Cardiac fibroblast (primary cell): ENCODE measurements at places on chromosomes 7 and 10.

DNA sequence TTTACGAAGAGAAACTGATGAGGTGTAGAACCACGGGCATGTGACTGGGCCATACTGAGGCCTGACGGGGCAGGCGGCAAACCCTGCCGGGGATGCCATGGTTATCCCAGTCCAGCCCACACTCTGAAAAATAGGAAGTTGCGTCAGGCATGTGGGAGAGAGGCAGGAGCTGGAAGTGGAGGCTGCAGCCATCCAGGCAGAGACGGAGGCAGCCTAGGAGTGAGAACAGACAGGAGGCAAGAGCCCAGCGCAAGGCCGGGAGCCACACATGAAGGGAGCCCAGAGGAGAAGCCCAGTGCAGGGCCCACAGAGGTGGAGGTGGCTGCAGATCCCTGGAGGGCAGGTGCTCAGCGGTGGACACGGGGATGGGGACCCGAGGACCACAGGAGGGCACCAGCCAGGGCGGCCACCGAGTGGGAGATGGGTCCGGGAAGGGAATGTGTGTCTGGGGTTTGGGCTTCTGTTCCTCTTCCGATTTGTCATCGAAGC lies 175.2 kb upstream of the PPP2R2D start:
- DNase-seq, result no peak

- no peak for DNase-seq
Observed at GRCh38 chr7:134422008-134422407, 36.9 kb downstream of the AKR1B1 start.

- peak; percentile 61 for DNase-seq
Observed at GRCh38 chr7:18890885-18891621, 226.4 kb downstream of the TWIST1 start.

DNA sequence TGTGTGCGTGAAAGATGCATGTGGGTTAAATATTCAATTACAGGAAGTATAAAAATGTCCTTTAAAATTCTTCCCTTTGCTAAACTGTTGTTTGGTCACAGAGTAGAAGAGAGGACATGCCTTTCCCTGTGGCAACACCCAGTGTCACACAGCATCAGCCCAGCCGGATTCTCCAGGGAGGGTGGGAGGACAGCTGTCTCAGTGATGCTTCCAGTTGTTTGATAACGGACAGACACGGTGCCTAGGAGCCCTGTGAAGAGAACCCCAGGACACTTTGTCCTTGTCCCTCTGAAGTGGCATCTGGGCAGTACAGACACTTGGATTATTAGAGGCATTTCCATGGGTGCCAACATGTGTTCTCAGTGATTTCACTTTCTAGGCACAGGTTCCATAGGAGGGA lies 306.6 kb upstream of the LRGUK start:
- DNase-seq, result no peak

DNA sequence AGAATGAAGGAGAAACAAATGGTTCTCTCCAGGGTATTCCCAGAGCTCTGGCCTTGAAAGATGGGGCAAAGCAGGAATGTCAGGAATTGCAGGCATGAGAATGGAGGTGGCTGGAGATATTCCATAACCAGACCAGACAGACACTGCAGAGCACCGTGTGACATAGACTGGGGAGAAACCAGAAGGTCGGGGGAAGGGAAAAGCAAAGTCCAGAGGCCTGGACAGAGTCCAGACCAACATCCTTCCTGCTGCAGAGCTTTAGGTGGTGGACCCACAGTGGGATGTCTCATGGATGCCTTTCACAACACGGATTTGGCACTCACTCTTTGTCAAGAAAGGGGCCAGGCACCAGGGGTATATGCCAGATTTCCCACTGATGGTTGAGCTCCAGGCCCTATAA lies 177.2 kb upstream of the INHBA start:
- peak; percentile 89 for DNase-seq

GRCh38 chr10:15241306-15241705 lies 72.8 kb upstream of the NMT2 start:
- no peak for DNase-seq
